Sigmoid colon (tissue), 7 donors: ENCODE measurements at places on chromosomes 1 and 21. TPM values are rescaled to one million over a fixed set of nuclear protein-coding genes. Genes with fewer than 3 reads are reported as not detected.

The LAMTOR5 gene
- polyA plus RNA-seq: 543 TPM

The CELA3A gene
- 0.54 TPM for polyA plus RNA-seq

DNA sequence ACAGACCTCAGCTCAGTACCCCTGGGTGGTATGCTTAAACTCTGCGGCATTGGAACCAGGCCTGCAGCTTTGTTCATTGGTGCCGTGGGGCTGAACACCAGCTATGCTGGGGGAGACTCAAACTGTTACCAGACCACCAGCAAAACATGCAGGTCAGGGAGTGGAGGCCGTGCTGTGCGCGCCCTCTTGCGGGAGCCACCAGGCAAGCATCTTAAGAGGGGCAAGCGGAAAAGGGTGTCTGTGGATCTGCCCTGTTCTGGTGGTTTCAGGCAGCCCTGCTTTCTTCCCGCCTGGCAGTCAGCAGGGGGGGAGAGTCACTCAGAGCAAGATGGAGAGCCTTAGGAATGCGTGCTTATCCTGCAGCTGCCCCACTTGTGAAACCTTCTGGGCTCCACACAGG, 276.9 kb upstream of the ZRANB2 start:
- H3K27ac ChIP-seq: no peak overlapping the region
- no peaks in the 10 kb centered on the region for H3K36me3 ChIP-seq
- no peaks in the 10 kb centered on the region for H3K4me1 ChIP-seq
- H3K27me3 ChIP-seq: no peaks in the 10 kb centered on the region

The EXTL1 gene
- polyA plus RNA-seq: 0.39 TPM

DNA sequence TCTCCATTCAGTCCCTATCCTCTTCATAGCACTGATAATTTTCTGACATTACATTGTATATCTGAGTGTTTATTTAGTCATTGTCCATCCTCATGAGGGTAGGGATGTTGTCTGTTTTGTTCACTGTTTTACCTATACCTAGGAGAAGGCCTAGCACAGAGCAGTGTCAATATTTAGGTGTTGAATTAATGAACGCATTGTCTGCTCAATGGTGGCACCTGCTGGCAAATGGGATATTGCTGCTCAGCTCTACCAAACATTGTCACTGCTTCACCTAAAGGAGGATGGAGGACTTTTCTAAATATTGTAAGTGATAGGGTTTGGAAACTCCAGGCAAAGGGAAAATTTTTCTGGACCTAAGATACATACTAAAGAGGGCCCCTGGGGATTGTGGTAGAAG, 243.9 kb downstream of the RRAGC start:
- no peak overlapping the region for H3K27ac ChIP-seq
- no peaks in the 10 kb centered on the region for H3K27me3 ChIP-seq
- H3K4me3 ChIP-seq: no peak overlapping the region
- no peaks in the 10 kb centered on the region for H3K4me1 ChIP-seq
- no peaks in the 10 kb centered on the region for H3K36me3 ChIP-seq

The BRDT gene
- not detected for polyA plus RNA-seq

- no peak overlapping the region for H3K27ac ChIP-seq
- H3K4me1 ChIP-seq: no peaks in the 10 kb centered on the region
- no peak for DNase-seq
- no peaks in the 10 kb centered on the region for H3K36me3 ChIP-seq
- no peak overlapping the region for H3K4me3 ChIP-seq
Measured at GRCh38 chr1:94254073-94254810, 16.9 kb upstream of the ARHGAP29 start.

- H3K27ac ChIP-seq: peak overlapping the region; percentile 77
- DNase-seq: peak; percentile 87
- H3K27me3 ChIP-seq: no peaks in the 10 kb centered on the region
- no peaks in the 10 kb centered on the region for H3K36me3 ChIP-seq
- peaks cover 92% of the 10 kb centered on the region for H3K4me1 ChIP-seq
- no peak overlapping the region for H3K4me3 ChIP-seq
Measured at GRCh38 chr1:164637461-164638375, 78.7 kb downstream of the PBX1 start.

GRCh38 chr1:12490532-12491142, 127.4 kb downstream of the DHRS3 start:
- H3K4me3 ChIP-seq: no peak overlapping the region
- no peaks in the 10 kb centered on the region for H3K36me3 ChIP-seq
- H3K27ac ChIP-seq: no peak overlapping the region
- no peak for DNase-seq

The PLCH2 gene
- polyA plus RNA-seq: not detected

The IGSF3 gene
- 1.8 TPM for polyA plus RNA-seq

The CBR3 gene
- polyA plus RNA-seq: 10.2 TPM

The PRMT6 gene
- polyA plus RNA-seq: 13.4 TPM

DNA sequence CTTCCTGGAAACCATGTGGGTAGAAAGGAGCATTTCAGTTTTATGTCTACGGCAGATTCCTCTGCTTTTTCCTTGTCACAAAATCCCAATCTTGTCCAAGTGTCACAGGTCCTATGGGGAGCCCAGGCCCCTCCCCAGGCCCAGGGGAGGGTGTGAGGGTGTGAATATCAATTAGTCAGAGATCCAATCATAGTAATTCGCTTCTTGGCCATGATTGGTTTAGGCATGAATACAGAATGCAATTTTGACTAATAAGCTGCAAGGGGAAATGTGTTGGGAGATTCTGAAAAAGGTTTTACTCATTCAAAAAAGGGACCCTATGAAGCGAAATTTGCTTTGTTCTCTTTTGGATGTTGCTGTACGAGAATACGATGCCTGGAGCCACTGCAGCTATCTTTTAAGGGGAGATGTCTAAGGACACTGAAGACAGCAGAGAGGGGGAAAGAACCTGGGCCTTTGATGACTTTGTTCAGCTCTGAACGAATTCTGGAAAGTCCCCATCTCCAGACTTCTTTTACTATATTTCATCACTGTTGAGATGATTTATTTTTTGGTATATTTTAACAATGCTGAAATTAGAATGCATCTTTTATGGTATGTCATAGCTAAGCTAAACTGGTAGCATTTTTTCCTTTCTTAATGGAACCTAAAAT, 18.2 kb downstream of the TSPAN2 start:
- H3K27ac ChIP-seq: peak overlapping the region; percentile 87
- no peaks in the 10 kb centered on the region for H3K36me3 ChIP-seq
- no peak for DNase-seq
- H3K4me1 ChIP-seq: peaks cover 91% of the 10 kb centered on the region
- no peak overlapping the region for H3K4me3 ChIP-seq
- H3K27me3 ChIP-seq: no peaks in the 10 kb centered on the region

The LRRC71 gene
- 0.07 TPM for polyA plus RNA-seq

GRCh38 chr1:160419150-160419837, 18.9 kb downstream of the VANGL2 start:
- H3K4me1 ChIP-seq: no peaks in the 10 kb centered on the region
- no peak overlapping the region for H3K27ac ChIP-seq
- H3K4me3 ChIP-seq: no peak overlapping the region
- peaks cover 37% of the 10 kb centered on the region for H3K36me3 ChIP-seq
- no peak for DNase-seq

GRCh38 chr21:18368205-18368604, 35.4 kb downstream of the TMPRSS15 start:
- no peak for DNase-seq
- H3K4me1 ChIP-seq: no peaks in the 10 kb centered on the region
- H3K27ac ChIP-seq: no peak overlapping the region
- H3K4me3 ChIP-seq: no peak overlapping the region
- H3K27me3 ChIP-seq: no peaks in the 10 kb centered on the region

DNA sequence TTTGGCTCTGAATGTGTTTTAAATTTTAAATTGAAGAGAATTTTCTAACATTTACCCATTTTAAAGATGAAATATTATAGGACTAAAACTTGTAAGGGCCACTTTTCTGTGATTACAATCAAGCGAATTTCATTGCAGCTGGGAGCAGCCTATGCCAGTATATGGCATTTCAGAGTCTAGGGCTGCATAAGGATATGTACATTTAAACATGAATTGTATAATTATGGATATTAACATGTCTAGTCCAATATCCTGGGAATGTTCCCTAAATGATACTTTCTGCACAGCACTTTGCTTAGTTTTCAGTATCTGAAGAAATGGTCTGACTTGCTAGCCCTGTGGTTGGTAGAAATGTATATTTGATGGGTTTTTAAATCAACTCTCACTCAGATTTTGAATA, 8.4 kb downstream of the KCNJ15 start:
- H3K27me3 ChIP-seq: peaks cover 5% of the 10 kb centered on the region
- H3K4me3 ChIP-seq: no peak overlapping the region
- no peak overlapping the region for H3K27ac ChIP-seq
- no peaks in the 10 kb centered on the region for H3K36me3 ChIP-seq

DNA sequence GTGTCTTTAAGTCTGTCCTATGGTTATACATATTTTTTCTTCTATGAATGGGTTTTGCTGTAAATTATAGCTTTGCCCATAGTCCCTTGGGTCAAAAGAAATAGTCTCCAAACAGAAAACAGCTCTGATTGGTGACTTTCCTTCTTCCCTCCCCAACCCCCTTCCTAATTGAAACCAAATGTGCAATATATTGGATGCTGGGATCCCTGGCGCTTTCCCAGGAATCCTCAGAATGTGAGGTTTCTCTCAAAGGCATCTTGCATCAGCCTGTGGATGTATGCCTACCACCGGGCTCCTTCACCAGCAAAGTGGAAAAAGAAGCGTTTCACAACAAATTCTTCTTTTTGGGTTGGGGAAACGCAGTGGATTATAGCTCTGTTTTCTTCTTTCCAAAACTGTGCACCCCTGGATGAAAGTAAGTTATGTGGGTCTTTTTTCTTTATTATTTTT, at the start of gene DDR2:
Gene DDR2, plus strand, starts transcription at position 248 of the 450 bp plus-strand sequence. CDS start 86,600 bp downstream, outside the sequence.
- peak within 1 kb of the TSS; percentile 56 for H3K4me3 ChIP-seq
- H3K36me3 ChIP-seq: no peaks in the 10 kb centered on the region
- no peaks in the 10 kb centered on the region for H3K27me3 ChIP-seq
- peaks cover 55% of the 10 kb centered on the region for H3K4me1 ChIP-seq
- peak within 1 kb of the TSS; percentile 91 for H3K27ac ChIP-seq

DNA sequence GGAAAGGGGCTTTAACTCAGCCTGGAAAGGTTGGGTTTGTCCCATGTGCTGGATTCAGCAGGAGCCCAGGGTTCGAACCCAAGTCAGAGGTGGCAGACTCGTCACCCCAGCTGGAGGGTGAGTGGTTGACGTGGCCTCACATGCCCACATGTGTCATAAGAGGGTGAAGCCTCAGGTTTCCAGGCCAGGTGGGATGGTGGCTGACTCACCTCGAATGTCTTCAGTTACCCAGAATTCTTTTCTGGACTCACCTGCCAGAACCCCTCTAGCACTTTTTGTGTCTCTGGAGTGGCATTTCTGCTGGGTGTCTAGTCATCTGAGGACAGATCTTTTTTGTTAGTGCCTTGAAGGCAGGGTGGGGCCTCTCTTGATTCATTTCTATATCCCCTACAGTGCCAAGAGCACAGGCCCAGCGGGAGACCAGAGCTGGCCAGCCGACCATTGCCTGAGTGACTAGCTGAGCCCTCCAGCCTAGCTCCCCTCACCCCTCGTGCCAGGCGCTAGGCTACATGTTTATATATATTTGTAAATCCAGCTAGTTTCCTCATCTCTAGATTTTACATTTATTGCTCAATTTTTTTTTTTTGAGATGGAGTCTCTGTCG, 28.1 kb downstream of the IL6R start:
- no peak overlapping the region for H3K4me3 ChIP-seq
- peaks cover 23% of the 10 kb centered on the region for H3K36me3 ChIP-seq
- peak; percentile 71 for DNase-seq

DNA sequence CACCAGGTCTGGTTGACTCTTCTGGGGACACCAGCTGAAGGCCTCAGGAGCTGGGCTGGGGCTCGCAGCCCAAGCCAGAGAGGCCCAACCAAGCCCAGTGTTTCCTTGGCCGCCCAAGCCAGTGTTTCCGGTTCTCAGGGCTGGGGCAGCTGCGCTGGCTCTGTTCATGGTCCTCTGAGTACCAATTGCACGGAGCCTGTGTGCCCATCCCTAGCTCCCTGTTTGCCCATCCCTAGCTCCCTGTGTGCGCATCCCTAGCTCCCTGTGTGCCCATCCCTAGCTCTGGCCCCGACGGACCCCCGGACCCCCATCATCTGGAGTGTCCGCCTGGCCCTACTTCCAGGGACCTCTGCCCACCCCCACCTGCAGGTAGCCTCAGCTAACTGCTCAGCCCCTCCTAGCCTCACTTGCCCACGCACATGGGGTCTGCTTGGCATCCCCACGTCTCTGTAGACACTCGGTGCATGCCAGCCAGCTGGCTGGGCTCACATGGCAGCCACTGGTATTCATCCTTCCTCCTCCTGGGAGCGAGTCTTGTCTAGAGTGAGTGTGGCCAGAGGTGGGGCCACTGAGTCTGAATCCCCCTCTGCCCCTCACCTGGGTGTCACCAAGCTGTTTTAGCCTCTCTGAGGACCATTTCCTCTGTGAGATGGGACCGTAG, 64.0 kb downstream of the WNT9A start:
- peak; percentile 55 for DNase-seq
- no peak overlapping the region for H3K4me3 ChIP-seq
- H3K27me3 ChIP-seq: no peaks in the 10 kb centered on the region
- H3K4me1 ChIP-seq: peaks cover 19% of the 10 kb centered on the region

The DPT gene
- 25.4 TPM for polyA plus RNA-seq

- no peak overlapping the region for H3K4me3 ChIP-seq
- H3K36me3 ChIP-seq: no peaks in the 10 kb centered on the region
- no peak for DNase-seq
- no peaks in the 10 kb centered on the region for H3K27me3 ChIP-seq
Measured at GRCh38 chr1:203888807-203889251, 27.4 kb downstream of the SNRPE start.

GRCh38 chr1:237191403-237191802, 149.4 kb downstream of the RYR2 start:
- H3K4me1 ChIP-seq: no peaks in the 10 kb centered on the region
- no peak for DNase-seq
- no peak overlapping the region for H3K27ac ChIP-seq
- no peak overlapping the region for H3K4me3 ChIP-seq
- H3K27me3 ChIP-seq: no peaks in the 10 kb centered on the region
- H3K36me3 ChIP-seq: no peaks in the 10 kb centered on the region

DNA sequence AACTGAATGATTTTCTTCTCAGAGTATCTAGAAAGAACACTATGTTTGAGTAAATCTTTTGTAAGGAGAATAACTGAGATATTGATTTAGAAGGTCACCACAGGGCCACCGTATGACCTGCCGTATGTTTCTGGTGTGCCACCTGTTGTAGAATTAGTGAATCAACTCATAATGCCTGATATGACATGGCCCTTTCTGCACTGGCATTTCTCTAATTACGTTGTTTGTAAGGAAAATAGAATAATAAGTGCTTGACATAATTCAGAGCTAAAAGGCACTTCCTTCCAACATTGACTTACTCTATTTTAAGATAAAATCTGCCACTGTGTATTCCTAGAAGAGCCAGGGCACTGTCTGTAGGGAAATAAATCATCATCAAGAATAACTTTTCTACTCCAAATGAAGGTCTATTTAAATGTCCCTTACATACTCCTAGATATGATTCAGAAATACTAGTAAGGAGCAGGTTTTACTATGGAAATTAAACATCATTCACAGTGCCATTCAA, 101.7 kb downstream of the PHTF1 start:
- no peak for DNase-seq
- H3K4me3 ChIP-seq: no peak overlapping the region
- H3K27me3 ChIP-seq: no peaks in the 10 kb centered on the region
- H3K27ac ChIP-seq: peak overlapping the region; percentile 41
- H3K36me3 ChIP-seq: no peaks in the 10 kb centered on the region

GRCh38 chr1:171231326-171231725, 17.0 kb upstream of the FMO1 start:
- no peaks in the 10 kb centered on the region for H3K27me3 ChIP-seq
- DNase-seq: no peak
- H3K4me3 ChIP-seq: no peak overlapping the region
- H3K27ac ChIP-seq: no peak overlapping the region

- no peaks in the 10 kb centered on the region for H3K27me3 ChIP-seq
- H3K27ac ChIP-seq: no peak overlapping the region
- no peak for DNase-seq
- H3K36me3 ChIP-seq: no peaks in the 10 kb centered on the region
- no peaks in the 10 kb centered on the region for H3K4me1 ChIP-seq
- H3K4me3 ChIP-seq: no peak overlapping the region
Measured at GRCh38 chr1:170377896-170378634, 153.9 kb upstream of the GORAB start.
